Endothelial cell of umbilical vein (primary cell): ENCODE measurements at places on chromosomes 2 and 18. TPM values are rescaled to one million over a fixed set of nuclear protein-coding genes. Genes with fewer than 3 reads are reported as not detected.

GPC1 gene
- 23.9 and 31.1 TPM in 2 replicates for total RNA-seq

- no peak for DNase-seq
These were observed 74.2 kb downstream of the ZFP36L2 start for GRCh38 chr2:43152186-43152585.

C2orf66 gene
- total RNA-seq: 0.27 and 0.39 TPM in 2 replicates

FLACC1 gene
- total RNA-seq: 1.4 TPM in 2 replicates

GRCh38 chr2:3010001-3010400 lies 367.6 kb downstream of the EIPR1 start:
- DNase-seq: no peak

DNA sequence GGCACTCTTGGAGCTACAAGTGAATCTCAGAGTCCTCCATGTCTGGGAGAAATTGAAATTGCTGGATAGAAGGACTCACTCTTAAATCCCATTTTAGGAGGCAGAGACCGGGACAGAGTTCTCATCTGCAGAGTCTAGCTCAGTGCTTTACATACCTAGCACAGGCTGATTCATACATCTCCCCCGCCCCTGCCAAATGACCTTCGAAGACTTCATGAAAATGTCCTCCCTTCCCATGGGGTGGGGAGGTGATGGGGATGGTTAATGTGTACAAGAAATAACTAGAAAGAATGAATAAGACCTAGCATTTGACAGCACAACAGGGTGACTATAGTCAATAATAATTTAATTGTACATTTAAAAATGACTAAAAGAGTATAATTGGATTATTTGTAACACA lies 8.2 kb upstream of the SERPINB5 start:
- no peak for DNase-seq

RAB17 gene
- total RNA-seq: 0.55 and 0.77 TPM in 2 replicates

- peak; percentile 31 for DNase-seq
These were observed 15.7 kb downstream of the PHOSPHO2 start for GRCh38 chr2:169709981-169710380.

GRCh38 chr2:153163055-153163454 lies 315.5 kb downstream of the RPRM start:
- no peak for DNase-seq

DNA sequence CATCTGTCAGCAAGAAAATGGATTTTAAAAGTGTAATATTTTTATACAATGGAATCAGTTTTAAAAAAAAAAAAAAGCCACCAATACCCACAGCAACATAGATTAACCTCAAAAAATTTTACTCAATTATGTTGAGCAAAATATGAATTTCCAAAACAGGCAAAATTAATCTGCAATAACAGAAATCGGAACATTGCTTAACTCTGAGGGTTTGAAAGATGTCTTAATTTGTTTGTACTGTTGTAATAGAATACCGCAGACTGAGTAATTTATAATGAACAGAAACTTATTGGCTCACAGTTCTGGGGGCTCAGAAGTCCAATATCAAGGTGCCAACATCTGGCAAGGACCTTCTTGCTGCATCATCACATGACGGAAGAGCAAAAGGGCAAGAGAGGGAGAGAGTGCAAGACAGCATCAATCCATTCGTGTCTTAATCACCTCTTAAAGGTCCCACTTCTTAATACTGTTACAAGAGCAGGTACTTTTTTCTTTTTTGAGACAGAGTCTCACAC lies 31.8 kb upstream of the TNFAIP6 start:
- no peak for DNase-seq

- DNase-seq: no peak
These were observed 19.1 kb upstream of the FHL2 start for GRCh38 chr2:105417857-105418436.

- DNase-seq: no peak
These were observed 1319.3 kb upstream of the CDH2 start for GRCh38 chr18:29496152-29496680.

DNA sequence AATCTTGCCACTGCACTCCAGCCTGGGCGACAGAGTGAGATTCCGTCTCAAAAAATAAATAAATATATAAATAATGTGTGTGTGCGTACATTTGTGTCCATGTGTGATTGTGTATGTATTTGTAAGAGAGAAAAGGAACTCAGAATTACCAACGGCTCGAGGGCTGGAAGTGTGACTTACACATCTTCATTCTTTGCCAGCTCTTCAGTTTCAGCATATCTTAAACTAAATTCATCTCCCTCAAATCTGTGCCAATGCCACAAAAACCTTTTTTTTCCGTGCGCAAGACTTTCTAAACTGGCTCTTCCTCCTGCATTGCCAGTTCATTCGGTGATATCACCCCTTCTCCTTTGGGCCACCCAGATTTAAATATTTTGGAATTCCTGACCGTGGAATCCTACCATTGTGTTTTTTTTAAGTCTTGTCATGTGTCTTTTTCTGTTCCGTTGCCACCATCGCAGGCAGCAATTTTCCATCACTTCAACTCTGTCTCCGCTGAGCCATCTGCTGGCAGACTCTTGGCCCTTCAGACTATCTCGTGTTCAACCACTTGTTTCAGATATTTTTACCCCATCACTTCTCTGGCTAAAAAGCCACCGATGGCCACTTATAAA lies 77.0 kb upstream of the ZNF532 start:
- DNase-seq: no peak

DNA sequence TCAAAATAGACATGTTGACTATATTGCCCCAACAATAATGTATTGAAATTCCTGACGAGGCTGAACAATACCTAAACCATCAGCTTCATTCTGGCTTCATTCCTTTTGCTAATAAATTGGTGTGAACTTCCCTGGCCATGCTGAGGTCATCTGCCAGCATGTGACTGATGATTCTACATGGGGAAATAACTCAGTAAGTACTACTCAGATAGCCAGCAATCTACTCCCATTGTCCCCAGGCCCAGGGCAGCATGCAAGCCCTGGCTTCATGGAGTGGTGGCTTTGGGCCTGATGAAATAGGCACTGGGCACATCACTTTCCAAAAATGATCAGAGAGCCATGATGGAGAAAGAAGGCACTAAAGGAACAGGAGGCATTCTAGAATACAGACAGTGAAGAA lies 468.5 kb upstream of the PIK3C3 start:
- DNase-seq: no peak

- no peak for DNase-seq
These were observed 38.7 kb downstream of the GPR45 start for GRCh38 chr2:105280281-105280680.

DNA sequence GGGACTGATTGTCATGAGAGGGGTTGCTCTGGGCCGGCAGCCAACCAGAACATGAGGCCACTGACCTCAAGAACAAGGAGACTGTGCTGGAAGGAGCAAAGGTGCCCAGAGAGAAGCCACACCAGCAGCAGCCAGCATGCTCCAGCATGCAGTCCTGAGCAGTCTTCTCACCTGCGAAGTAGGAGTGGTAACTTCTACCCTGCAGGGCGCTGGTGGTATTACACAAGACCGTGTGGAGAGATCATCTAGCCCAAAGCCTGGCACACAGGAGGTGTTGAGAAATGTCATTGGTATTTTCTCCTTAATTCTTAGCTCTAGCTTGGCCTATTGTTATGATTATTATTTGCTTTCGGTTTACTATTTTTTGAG lies 132.7 kb downstream of the TSN start:
- no peak for DNase-seq

DNA sequence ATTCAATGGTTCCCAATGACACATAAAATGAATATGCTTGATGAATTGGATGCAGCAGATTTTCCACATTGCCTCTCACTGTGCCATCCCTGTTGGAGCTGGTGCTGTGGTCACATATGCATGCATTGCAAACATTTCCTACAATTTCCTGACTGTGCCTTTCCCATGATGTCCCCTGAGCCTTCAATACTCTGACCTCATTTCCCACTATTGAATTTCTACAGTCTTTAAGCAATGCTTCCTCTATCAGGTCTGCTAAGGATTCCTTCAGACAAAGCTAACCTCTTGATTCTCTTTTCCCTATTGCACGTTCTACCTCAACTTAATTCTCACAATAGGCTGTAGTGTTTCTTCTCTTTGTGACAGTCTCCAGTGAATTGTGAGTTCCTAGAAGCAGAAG lies 342.5 kb upstream of the CRIM1 start:
- DNase-seq: peak; percentile 34

DNA sequence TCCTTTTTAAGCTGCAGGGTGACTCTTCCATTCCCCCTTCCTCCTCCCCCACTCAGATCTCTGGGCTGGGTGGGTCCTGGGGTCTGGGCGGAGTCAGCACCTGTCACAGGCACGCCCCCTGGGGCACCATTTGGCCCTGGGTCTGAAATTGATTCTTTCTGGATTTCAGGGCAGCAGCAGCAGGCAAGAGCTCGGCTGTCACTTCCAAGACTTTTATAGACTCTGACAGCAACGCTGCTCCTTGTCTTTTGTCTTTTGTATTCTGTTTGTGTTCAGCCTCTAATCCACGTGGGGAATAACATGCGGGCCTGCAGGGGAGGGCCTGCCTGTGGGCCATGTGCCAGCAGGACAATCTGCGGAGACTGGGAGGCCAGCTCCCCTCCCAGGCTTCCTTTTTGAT lies 3.9 kb downstream of the BOD1L2 start:
- no peak for DNase-seq

HK2 gene
- total RNA-seq: 11.0 and 13.0 TPM in 2 replicates

DNA sequence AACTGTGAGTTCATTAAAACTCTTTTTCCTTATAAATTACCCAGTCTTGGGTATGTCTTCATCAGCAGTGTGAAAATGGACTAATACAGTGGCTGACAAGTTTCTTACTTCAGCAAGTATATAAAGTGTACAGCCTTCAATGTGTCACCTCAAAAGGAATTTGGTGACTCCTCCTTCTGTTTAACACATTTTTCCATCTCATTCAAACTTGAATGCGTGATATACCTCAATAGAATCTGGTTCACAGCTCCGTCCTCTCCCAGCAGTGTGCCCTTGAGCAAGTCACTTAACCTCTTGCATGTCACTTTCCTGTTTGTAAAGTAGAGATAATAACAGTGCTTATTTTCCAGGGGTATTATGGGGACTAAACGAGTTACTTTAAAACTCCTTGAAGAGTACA lies 159.6 kb downstream of the CCBE1 start:
- no peak for DNase-seq

DNA sequence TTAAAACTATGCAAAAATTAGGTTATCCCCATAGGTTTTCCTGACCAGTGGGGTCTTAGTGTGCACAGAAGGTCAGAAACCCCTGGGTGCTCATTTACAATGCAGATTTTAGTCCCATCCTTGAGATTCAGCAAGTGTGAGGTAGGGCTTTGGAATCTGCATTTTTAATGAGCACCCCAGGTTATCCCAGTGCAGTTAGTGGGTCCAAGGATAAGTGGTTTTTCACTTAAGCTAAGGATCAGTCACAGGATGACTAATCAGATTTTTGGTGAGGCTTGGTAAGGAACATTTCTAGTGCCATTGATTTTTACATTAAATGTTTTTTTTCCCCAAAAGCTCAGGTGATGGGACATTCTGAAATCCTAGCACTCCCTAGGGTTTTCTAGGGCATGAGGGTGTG lies 50.7 kb upstream of the MGAT5 start:
- no peak for DNase-seq

SETBP1 gene
- total RNA-seq: 3.1 and 4.2 TPM in 2 replicates

COL5A2 gene
- total RNA-seq: 123 and 138 TPM in 2 replicates

MARCO gene
- total RNA-seq: not detected in 2 replicates

DNA sequence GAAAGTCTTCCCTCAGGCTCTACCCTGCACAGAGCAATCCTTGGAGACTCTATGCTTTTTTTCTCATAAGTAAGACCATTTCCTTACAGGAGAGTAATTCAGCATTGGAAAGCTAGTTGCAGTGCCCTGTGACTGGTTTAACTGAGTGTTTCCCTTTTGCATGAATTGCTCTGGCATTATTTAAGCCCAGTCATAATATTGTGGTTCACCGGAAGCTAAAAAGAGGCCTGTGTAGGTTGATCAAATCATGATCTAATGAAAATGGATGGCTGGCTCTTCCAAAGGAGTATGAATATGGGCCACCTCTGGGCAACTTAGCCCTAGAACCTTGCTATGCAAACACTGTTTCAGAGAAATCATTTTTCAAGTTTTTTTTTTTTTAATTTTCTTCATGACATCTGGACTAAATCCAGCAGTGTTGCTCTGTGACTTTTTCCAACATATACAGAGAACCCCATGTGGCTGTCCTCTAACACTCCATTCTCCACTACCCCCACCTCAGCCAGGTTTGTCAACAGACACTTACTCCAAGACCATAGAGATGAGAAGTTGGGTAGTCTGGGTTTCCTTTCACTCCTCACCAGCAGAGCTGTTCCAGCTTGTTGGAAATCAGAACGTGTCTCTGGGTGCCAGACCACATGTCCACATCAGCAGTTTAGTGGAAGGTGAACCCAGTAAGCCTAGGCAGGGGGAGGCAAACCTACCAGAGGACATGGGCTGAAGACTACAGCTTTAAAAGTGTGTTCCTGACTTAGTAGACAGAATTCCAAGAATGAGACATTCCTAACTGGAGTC lies 175.2 kb upstream of the SLC14A2 start:
- DNase-seq: no peak

C2orf72 gene
- 0.11 TPM in 1 of 2 replicates, not detected in the other for total RNA-seq

SFT2D3 gene
- total RNA-seq: 4.4 and 4.7 TPM in 2 replicates

IL1B gene
- not detected in 2 replicates for total RNA-seq

GRCh38 chr2:144572977-144573376 lies 53.1 kb upstream of the ZEB2 start:
- no peak for DNase-seq

DNA sequence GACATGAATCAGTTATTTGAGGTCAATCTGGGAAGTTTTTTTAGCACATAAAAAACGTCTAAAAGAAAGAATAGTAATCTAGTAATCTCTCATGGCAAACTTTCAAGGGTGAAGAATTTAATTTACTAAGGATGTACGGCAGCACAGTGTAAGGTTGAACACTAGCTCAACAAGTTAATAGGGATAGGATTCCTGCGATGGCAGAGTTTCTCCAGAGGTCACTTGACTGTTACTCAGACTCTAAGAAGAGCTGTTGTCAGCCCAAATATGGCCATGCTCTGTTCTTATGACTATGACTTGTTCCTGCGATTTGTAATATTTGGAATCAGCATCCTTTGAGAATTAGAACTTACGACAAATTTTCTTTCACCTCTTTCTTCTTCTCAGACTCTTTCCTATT lies 553.3 kb upstream of the TNP1 start:
- DNase-seq: no peak

DNA sequence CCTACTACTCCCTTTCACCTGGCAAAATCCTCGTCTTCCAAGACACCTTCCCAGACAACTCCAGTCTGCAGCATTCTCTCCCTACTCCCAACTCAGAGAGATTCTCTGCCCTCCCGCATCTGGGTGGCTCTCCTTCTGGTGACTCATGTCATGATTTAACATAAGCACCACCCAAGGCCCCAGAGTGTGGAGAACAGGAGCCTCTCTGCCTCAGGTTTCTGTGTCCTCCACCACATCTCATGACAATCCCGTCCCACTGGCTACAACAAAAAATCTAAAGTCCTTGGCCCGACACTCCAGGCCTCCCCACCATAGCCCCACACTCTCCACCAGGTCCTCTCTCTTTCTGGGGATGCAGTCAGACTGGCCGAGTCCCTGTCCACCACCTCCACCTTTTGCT lies 197.1 kb downstream of the BCL11A start:
- no peak for DNase-seq

GRCh38 chr2:174465327-174465726 lies 21.5 kb downstream of the GPR155 start:
- no peak for DNase-seq

- peak; percentile 54 for DNase-seq
These were observed 963 bp downstream of the INPP1 start for GRCh38 chr2:190344276-190344827.

TACR1 gene
- not detected in 2 replicates for total RNA-seq

- DNase-seq: no peak
These were observed 590.3 kb upstream of the CDH2 start for GRCh38 chr18:28767201-28767600.

CCDC150 gene
- total RNA-seq: 18.1 and 19.9 TPM in 2 replicates
